Ovary (tissue), 10 donors: ENCODE measurements at places on chromosomes 4 and X. TPM values are rescaled to one million over a fixed set of nuclear protein-coding genes. Genes with fewer than 3 reads are reported as not detected.

The MEPE gene
- not detected for total RNA-seq

The CXXC4 gene
- total RNA-seq = 2.3 TPM

The CNOT6L gene
- total RNA-seq = 52.7 TPM

The SULT1E1 gene
- not detected for total RNA-seq

DNA sequence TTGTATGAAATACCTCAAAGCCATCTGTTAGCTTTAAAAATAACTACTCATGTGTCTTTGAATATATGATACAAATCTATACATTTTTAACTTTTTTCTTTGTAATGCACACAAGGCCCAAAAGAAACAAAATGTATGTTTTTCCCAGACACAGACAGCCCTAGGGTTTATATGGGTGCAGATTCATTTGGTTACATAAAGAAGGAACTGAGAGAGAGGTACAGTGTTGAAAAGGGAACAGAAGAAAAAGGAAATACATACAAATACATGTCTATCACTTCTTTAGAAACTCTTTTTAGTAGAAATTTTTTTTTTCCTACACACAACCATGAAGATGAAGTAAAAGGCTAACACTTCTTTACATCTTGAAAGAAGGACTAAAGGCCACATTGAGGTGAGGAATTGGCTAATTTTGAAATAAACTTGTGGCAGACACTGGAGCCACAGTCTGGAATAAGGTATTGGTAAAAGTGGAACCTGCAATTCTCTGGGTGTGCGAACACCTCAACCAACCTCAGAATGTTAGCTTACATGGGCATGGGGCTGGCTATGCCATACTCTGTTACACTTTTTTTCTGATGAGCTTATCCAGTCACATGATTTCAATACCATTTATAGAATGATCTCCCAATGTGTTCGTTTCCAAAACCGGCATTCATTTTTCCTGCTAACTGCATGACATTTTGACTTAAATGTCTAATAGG is 67.9 kb downstream of the FAM47C start:
- DNase-seq = no peak
- H3K36me3 ChIP-seq = no peaks in the 10 kb centered on the region
- no peaks in the 10 kb centered on the region for H3K4me1 ChIP-seq
- no peak overlapping the region for H3K27ac ChIP-seq
- H3K4me3 ChIP-seq = no peak overlapping the region

DNA sequence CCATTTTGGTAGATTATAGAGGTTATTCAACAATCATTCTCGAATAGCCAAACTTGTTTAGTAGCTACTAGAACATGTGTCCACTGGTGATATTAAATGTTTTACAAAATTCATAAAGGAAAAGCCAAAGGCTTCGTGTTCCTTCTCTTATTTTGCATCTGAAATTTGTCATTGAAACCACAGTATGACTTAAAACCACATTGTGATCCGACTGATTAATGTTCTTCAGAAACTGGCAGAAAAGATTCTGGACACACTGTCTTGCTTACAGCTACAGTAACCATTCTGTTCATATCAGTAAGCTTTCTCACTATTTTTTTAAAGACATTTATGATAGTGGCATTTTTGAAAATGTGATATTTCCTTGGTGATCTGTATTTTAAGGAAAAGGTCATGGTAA is 2.6 kb upstream of the SMARCA1 start:
- no peaks in the 10 kb centered on the region for H3K4me1 ChIP-seq
- H3K36me3 ChIP-seq = no peaks in the 10 kb centered on the region
- DNase-seq = no peak
- no peak overlapping the region for H3K4me3 ChIP-seq

- H3K36me3 ChIP-seq = no peaks in the 10 kb centered on the region
- H3K4me1 ChIP-seq = no peaks in the 10 kb centered on the region
- DNase-seq = no peak
- H3K4me3 ChIP-seq = no peak overlapping the region
Measured at GRCh38 chrX:38985375-38985774, 184.1 kb downstream of the MID1IP1 start.

GRCh38 chr4:76216524-76216923 is 2.9 kb upstream of the SCARB2 start:
- H3K27ac ChIP-seq = no peak overlapping the region
- H3K4me1 ChIP-seq = peaks cover 13% of the 10 kb centered on the region
- H3K36me3 ChIP-seq = no peaks in the 10 kb centered on the region
- H3K27me3 ChIP-seq = no peaks in the 10 kb centered on the region
- H3K4me3 ChIP-seq = no peak overlapping the region
